ENCODE measurements at places on chromosomes 6 and 20.

- no peak overlapping the region for H3K4me3 ChIP-seq
- H3K4me1 ChIP-seq = no peaks in the 10 kb centered on the region
- no peak for DNase-seq
- no peak overlapping the region for H3K27ac ChIP-seq
- no peaks in the 10 kb centered on the region for H3K27me3 ChIP-seq
Measured at GRCh38 chr6:66210964-66211363, 503.9 kb upstream of the EYS start.

GRCh38 chr6:38481851-38482250 lies 157.9 kb downstream of the BTBD9 start:
- H3K4me1 ChIP-seq = peaks cover 16% of the 10 kb centered on the region
- DNase-seq = no peak
- no peaks in the 10 kb centered on the region for H3K27me3 ChIP-seq
- H3K27ac ChIP-seq = no peak overlapping the region

DNA sequence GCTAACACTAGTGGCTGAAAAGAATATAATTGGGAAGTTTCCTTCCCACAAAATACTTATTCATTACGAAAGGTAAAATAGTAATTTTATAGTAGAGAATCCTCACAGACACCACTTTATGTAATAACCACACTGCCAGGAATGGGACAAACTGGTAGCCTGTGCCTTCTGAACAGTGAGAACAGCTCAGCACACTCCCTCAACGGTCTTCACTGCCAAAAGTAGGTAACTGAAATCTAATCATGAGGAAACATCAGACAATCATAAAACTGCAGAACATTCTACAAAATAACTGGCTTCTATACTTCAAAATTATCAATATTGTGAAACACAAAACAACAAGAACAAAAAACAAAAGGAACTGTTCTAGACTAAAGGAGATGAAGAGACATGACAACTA lies 44.1 kb downstream of the NUP153 start:
- no peak overlapping the region for H3K4me3 ChIP-seq
- DNase-seq = no peak
- peak overlapping the region; percentile 70 for H3K27ac ChIP-seq

DNA sequence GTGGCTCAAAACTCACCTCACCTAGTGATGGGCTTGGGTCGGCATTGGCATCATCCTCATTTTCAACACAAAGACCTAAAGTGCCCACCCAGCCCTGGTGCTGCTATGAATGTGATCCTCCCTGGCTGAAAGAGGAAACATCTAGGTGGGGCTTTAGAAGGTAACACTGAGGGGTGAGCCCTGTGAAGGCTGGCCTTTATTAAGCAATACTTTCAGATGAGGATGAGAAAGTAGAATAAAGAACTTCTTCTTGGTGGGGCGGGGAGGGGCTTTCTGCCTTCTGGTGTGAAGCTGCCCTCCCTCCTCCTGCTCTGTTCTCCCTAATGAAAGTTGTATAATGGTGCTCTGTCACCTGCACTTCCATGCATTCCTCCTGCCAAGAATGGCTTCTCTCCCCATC lies 133.0 kb upstream of the TRAF3IP2 start:
- peak overlapping the region; percentile 55 for H3K27ac ChIP-seq
- no peak for DNase-seq
- H3K36me3 ChIP-seq = peaks cover 81% of the 10 kb centered on the region
- H3K27me3 ChIP-seq = no peaks in the 10 kb centered on the region
- H3K4me1 ChIP-seq = peaks cover 92% of the 10 kb centered on the region

DNA sequence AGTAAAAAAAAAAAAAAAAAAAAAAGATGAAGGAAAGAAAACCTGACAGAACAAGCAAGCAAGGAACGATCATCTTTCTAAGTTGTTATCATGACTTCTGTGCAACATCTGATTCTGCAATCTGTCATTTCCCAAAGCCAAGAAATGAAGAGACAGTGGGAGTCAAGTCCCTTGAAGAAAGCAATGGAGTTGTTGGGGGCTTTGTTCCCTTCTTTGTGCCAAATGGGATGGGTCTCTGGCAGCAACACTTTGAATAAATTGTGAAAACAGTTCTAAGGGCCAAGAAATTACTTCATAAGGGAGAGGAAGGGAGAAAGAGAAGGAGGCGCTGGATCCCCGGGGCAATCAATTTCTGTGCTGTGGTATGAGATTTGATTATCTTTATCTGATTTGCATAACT lies 33.3 kb upstream of the RSPO3 start:
- no peaks in the 10 kb centered on the region for H3K4me1 ChIP-seq
- H3K27ac ChIP-seq = no peak overlapping the region
